ENCODE measurements at places on chromosomes 7 and 10.

DNA sequence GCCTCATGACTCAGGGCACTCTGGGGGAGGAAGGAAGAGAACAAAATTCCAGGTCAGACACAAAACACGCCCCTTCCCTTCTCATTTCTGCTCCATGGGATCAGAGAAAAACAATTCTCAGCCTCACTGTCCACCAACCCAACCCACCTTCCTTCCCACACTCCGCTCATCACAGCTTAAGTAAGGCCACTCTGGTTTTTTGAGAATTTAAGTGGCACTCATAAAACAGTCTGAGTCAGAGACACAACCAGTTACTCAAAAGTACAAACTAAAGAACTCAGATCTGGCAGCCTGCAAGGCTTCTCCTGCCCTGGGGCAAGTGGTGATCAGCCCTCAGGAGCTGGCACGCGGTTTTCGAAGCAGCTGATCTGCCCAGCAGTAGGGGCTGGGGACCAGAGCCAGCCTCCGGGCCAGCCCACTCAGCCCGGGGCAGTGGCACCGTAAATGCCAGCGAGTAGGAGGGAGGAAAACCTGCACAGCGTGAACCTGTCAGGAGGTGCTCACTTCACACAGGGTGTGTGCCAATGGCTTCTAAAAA is 39.1 kb upstream of the ABLIM1 start:
- DNase-seq = no peak

DNA sequence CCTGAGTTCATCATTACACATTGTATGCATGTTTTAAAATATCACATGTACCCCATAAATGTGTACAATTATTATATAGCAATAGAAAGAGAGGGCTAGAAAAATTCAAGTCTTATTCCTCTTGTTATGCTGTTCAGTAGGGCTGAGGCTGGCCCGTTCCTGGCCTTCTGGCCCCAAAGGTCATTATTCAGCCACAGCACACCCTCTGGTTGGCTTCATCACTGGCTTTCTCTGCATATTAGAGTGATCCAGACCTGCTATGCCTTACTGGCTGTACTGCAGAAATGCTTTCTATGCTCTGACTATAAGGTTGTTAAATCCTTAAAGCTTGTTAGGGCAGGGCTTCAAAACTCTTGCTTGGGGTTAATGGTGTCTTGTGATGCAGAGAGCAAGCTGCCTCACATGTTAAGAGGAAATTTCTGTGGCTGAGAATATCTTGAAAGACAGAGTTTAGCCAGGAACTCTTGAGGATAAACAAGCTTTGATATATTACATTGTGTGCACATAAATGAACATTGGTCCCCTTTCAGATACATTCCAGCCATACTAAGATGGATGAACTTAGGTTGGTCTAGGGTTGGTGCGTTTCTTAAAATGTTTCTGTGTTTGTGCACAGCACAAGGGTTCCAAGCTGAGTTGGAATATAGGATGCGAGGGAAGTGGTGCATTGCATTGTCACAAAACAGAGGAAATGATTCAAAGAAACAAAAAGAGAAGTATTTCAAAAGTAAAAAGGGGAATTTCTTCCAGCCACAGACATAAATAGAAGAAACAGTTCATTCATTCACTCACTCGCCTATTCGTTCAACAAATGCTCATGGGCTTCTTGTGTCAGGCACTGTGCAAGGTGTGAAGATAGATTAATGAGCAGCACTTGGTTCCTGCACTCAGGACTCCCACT is 61.6 kb upstream of the WDR11 start:
- no peak for DNase-seq

GRCh38 chr7:1485156-1485555 is 19.0 kb downstream of the INTS1 start:
- DNase-seq = no peak

GRCh38 chr7:74092964-74093471 is 9.4 kb downstream of the LIMK1 start:
- DNase-seq = no peak

- no peak for DNase-seq
Measured at GRCh38 chr10:119251315-119251708, 43.9 kb downstream of the GRK5 start.

DNA sequence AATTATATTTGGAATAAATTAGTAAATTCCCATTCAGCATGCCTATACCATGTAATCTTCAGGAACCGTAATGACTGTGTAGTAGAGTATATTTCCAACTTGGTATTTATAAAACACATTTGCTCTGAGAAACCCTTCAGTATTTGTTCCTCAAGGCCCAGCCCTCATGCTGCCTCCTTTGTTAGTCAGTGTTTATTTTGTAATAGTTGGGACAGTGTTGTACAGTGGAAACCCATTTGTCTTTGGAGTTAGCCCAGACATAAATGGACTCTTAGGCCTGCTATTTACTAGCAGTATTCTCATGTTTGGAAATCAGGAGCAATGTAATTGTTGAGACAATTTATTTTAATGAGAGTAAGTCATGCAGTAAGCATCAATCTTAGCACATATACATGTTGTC is 686.9 kb downstream of the AUTS2 start:
- DNase-seq = no peak

- peak; percentile 24 for DNase-seq
Measured at GRCh38 chr7:66505531-66506451, 122.9 kb upstream of the KCTD7 start.

GRCh38 chr10:12228851-12229250 is 32.9 kb downstream of the CDC123 start:
- DNase-seq = no peak

DNA sequence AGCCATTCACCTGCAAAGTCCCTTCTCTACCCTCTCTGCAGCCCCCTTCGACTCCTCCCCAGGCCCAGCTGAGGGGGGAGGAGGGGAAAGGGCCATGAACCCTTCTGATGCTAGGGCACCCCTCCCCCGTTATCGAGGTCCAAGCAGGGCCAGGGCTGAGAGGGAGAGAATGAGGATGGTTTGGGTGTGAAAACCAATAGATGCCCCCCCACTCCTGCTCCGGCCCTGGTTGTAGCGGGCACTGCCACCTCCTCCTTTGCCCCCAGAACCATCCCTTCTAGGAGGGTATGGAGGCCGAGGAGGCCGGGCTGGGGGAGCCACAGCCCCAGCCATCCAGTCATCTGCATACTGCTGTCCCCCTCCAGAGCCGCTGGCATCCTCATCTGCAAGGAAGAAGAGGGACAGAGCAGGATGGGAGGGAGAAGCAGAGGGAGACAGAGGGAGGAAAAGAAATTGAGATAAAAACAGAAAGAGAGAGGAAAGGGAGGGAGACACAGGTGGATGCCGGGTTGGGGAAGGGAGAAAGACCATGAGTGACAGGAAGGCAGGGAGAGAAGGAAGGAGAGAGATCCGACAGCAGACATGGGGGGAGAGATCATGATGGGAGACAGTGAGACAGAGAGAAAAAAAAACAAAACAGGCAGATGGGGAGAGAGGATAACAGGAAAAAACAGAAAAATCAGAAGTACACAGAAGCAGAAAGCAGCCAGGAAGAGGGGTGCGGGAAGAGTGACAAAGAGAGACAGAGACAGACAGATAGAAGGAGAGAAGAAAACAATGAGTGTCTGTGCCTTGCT is 1.9 kb upstream of the GAL3ST4 start:
- DNase-seq = no peak

GRCh38 chr10:45421221-45422097 is 47.4 kb downstream of the ALOX5 start:
- DNase-seq = peak; percentile 12

DNA sequence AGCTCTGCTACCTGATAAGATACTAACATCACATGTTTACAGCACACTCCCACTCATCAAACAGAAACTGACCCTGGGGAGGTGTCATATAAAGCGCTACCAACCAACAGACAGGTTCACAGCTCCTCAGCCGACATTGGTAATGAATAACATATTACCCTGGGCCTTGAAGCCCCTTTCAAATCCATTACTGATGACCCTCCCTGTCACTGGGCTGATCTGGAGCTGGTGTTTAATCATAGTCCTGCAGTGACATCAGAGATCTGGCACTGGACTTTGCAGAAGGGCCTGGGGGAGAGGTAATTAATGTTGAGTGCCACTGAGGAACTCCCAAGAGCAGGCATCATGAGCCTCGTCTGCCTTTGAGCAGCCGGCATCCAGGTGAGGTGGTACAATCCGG is 306.5 kb upstream of the NFE2L3 start:
- DNase-seq = no peak

GRCh38 chr7:92843034-92843760 is 6.8 kb upstream of the CDK6 start:
- no peak for DNase-seq

DNA sequence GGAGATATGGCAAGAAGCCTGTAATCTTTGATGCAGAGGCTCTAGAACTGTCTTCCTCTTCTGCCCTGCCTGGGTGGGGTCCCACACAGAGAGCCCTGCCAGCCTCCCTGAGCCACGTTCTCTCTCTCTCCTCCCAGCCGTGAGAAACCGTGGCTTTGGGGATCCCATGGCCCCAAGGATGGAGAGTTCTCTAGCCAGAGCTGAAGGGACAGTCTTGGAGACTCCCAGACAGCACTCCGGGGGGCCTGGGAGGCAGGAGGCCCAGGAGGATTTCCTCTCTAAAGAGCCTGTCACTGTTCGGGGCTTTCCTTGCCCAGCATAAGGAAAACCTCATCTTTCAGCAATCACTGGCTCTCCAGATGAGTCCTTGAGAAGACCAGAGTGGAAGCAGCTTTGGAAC is 227.1 kb downstream of the ARHGAP12 start:
- DNase-seq = no peak

- DNase-seq = no peak
Measured at GRCh38 chr10:19704544-19704943, 111.7 kb upstream of the PLXDC2 start.

DNA sequence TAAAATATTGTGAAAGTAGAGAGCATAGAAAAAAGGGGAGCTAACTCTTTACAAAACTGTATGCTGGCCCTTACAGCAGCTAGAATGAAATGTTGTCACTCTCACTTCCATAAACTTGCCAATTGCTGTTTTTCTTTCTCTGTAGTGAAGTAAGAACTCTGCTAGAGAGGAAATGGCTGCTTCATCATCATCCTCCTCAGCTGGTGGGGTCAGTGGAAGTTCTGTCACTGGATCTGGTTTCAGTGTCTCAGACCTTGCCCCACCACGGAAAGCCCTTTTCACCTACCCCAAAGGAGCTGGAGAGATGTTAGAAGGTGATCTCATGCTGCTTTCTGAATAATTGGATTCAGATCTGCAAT is 7.6 kb upstream of the ASCC1 start:
- no peak for DNase-seq

DNA sequence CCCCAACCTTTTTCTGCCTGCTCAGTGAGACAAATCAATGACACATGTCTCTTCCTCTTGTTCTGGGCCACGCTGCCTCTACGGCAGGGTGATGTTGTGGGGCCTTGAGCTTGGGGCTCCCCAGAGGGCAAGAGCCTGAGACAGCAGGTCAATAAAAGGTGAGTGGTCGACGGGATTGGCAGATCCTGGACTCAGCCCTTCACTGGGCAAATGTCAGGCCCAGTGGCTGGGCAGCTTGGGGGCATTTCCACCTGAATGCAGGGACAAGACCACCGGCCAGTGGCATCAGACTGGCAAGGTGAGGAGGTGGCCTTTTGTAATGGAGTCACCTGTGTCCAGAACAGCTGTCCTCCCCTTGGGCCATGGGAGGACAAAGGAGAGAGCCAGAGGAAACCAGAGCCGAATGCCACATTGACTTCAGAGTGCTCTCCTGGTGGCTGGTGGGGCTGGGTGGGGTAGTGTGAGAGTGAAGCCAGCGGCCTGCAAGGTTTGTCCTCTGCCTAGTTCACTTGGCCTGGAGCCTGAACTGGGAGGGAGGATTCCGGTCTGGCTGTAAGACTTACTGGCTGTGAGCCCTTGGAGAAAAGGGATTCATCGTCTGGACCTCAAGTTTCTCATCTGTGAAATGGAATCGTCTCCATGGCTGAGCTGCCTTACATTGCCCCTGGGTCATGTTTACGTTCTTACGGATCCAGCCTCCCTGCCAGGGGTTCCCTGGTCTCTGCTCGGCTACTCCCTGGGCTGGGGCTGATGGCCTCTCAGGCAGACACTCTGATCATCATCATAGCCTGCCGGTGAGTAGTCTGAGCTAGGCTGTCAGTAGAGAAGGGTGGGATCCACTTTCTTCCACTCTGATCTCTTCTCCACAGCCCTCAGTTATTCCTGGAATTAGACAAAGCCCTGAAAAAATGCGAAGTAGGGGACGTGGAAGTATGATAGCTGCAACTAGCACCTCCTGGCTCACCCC is 25.4 kb upstream of the CRHR2 start:
- DNase-seq = no peak

DNA sequence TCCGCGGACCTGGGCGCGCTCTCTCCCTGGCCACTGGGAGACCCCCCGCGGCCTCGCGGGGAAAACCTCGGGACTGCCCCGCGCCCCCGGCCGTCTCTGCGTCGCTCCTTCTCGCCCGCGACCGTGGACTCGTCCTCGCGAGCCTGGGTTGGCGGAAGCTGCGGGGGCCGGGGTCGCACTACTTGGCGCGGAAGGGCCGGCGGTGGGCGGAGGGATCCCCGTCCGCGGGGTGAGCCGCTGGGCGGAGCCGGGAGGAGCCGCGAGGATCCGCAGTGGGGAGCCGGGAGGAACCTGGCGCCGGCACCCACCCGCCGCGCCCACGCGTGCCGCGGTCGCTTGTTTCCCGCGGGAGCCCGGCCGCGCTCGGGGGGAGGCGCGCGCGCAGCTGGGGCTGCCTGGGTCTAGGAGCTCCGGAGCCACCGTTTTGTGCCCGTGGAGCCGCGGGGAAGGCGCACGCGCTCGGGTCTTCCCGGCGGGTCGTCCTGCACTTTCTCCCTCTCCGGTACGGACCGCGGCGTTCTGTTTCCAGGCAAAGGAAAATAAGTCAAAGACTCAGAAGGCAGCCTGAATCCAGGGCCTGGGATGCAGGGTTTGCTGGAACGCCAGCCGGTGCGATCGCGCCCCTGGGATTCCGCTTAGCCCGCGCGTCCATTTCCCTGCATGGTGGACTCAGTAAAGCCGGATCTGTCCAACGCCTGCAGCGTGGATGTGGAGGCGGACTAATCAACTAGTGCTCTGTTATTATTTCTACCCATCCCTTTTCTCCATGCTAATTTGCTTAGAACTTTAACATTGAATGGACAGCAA is 28.7 kb upstream of the KMT2C start:
- DNase-seq = no peak

- no peak for DNase-seq
Measured at GRCh38 chr7:47710201-47710935, 128.5 kb upstream of the TNS3 start.
